ENCODE measurements at places on chromosomes 16 and 17. TPM values are rescaled to one million over a fixed set of nuclear protein-coding genes. Genes with fewer than 3 reads are reported as not detected.

The TNFSF13 gene
- 0.81 TPM for total RNA-seq

The TMEM204 gene
- total RNA-seq, result 1.6 TPM

The DOC2B gene
- total RNA-seq, result 67.9 TPM

The CES5A gene
- not detected for total RNA-seq

The EVI2A gene
- total RNA-seq, result not detected

Data from mesangial cell (primary cell).